ENCODE measurements at places on chromosomes 12 and 14. TPM values are rescaled to one million over a fixed set of nuclear protein-coding genes. Genes with fewer than 3 reads are reported as not detected.

KLHL33 gene
- 0.03 TPM for total RNA-seq

PNN gene
- 38.0 TPM for total RNA-seq

KRT4 gene
- 2.7 TPM for total RNA-seq

PTPN6 gene
- total RNA-seq = 13.5 TPM

MYO1H gene
- not detected for total RNA-seq

PMEL gene
- total RNA-seq = 1.1 TPM

MSRB3 gene
- 20.6 TPM for total RNA-seq

BDKRB1 gene
- 0.34 TPM for total RNA-seq

PTHLH gene
- 14.2 TPM for total RNA-seq

USP30 gene
- 9.5 TPM for total RNA-seq

DMAC2L gene
- 13.9 TPM for total RNA-seq

CORO1C gene
- 174 TPM for total RNA-seq

ACYP1 gene
- total RNA-seq = 27.5 TPM

CCDC175 gene
- not detected for total RNA-seq

LMO3 gene
- total RNA-seq = not detected

PELI2 gene
- total RNA-seq = 1.6 TPM

RNU4-1 gene
- not detected for total RNA-seq

CIPC gene
- total RNA-seq = 8.5 TPM

KRT2 gene
- total RNA-seq = 0.03 TPM

TAS2R43 gene
- not detected for total RNA-seq

ARHGEF25 gene
- total RNA-seq = 5.5 TPM

GPR65 gene
- total RNA-seq = not detected

LACRT gene
- not detected for total RNA-seq

RHOJ gene
- not detected for total RNA-seq

GPR84 gene
- not detected for total RNA-seq

INHBC gene
- total RNA-seq = not detected

TAS2R9 gene
- total RNA-seq = not detected

PMCH gene
- total RNA-seq = not detected

CLEC2A gene
- not detected for total RNA-seq

SYCP3 gene
- 0.13 TPM for total RNA-seq

NRXN3 gene
- 0.52 TPM for total RNA-seq

OR6C74 gene
- not detected for total RNA-seq

NEK9 gene
- total RNA-seq = 34.0 TPM

DTX1 gene
- 0.36 TPM for total RNA-seq

TAS2R13 gene
- not detected for total RNA-seq

SLC7A7 gene
- total RNA-seq = 22.5 TPM

TRHDE gene
- total RNA-seq = 0.14 TPM

MYF6 gene
- not detected for total RNA-seq

ARG2 gene
- 1.5 TPM for total RNA-seq

NACA gene
- 1,469 TPM for total RNA-seq

HOXC4 gene
- total RNA-seq = 3.1 TPM

MTA1 gene
- total RNA-seq = 51.3 TPM

PPP4R3A gene
- 95.1 TPM for total RNA-seq

ALG10B gene
- 5.9 TPM for total RNA-seq

TMEM119 gene
- not detected for total RNA-seq

MAP1LC3B2 gene
- 1.2 TPM for total RNA-seq

CCDC184 gene
- 2.8 TPM for total RNA-seq

MGST1 gene
- 731 TPM for total RNA-seq

Data from A549 treated with AZD2906 at 1 μM for 4 hours (cell line).